KBM-7 (cell line): ENCODE measurements at places on chromosomes 5 and 9.

- no peak for DNase-seq
Observed at GRCh38 chr5:132233081-132233480, 5.4 kb upstream of the P4HA2 start.

GRCh38 chr5:79025054-79025472 lies 40.0 kb upstream of the ARSB start:
- DNase-seq: peak; percentile 77

DNA sequence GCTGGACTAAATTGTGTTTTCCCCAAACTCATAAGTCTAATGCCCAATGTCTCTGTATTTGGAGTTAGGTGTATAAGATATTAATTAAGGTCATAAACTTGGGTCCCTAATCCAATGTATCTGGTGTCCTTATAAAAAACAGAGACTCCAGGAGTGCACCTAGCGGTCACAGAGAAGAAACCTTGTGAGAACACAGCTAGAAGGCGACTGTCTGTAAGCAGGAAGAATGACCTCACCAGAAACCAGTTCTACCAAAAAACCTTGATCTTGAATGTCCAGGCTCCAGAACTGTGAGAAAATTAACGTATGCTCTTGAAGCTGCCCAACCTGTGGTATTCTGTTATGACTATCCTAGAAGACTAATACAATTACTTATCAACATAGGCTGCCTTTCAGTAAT lies 591.7 kb upstream of the PTPRD start:
- no peak for DNase-seq

DNA sequence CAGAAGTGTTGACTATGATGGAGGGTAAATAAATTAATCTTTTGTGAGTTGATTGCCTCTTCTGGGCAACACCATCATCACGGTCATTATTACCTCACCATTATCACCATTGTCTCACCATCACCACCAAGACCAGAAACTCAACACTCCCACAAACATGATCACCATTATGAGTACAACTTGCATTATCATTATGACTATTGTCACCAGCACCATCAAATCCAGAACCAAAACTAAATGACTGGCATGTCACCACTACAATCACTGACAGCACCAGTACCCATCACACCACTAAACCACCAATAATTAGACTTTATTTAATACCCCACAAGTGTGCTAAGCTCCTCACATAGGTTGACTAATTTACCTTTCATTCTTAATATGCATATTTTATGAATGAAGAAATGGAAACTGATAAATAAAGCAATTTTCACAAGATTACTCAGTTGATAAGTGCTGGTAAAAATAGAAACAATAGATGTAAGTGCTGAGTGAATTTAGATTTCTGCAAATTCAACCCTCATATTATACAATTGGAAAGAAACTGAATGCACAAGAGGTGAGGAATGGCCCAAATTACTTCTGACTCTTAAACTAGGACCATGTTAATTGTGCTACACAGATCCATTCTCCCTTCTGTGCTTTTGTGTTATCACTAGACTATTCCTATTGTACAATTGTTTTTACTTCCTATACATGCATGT lies 517.8 kb upstream of the PAPPA start:
- no peak for DNase-seq

GRCh38 chr5:103446813-103447212 lies 115.8 kb downstream of the NUDT12 start:
- no peak for DNase-seq
